ENCODE measurements at places on chromosomes 7 and 10. TPM values are rescaled to one million over a fixed set of nuclear protein-coding genes. Genes with fewer than 3 reads are reported as not detected.

NUTM2A gene
- total RNA-seq, result under 0.01 TPM

CCDC172 gene
- total RNA-seq, result not detected

GPC2 gene
- 1.4 TPM for total RNA-seq

ST8SIA6 gene
- total RNA-seq, result 0.18 TPM

HOXA2 gene
- 1.6 TPM for total RNA-seq

LGI1 gene
- total RNA-seq, result not detected

PROSER2 gene
- 1.4 TPM for total RNA-seq

GPR22 gene
- total RNA-seq, result not detected

SVOPL gene
- total RNA-seq, result not detected

Data from IMR-90 (cell line).